Upper lobe of left lung (tissue), 6 donors: ENCODE measurements at places on chromosomes 2 and 18.

GRCh38 chr2:15471606-15472005 is 89.5 kb downstream of the NBAS start:
- no peak for DNase-seq

DNA sequence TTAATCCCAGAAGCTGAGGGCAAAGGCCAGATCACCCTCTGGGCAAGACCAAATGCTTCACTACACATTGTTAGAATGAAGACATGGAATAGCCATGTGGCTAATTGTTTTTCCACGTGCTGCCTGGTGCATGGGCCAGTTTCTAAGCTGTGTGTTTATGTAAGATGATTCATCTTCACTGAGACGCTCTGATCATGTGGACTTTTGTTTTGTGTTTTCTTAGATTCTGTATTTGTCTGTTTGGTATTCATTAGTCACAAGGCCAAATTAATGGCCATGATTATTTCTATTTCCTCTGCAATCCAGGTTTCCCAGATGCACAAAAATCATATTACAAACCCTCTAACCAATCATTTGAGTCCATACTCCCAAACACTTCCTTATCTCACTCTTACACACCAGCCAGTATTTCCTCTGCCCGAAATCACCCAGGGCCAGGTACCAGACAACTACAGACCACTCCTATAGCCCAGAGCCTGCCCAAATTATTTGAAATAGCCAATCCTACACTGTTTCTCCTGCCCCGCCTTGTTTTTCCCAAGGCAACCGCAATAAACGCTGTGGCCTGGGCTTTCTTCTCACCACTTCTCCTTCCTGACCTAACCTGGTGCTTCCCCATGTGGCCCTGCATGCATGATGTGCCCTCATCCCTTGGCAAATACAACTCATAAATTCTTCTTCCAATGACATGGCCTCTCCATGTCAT is 94.2 kb upstream of the SP3 start:
- no peak for DNase-seq

DNA sequence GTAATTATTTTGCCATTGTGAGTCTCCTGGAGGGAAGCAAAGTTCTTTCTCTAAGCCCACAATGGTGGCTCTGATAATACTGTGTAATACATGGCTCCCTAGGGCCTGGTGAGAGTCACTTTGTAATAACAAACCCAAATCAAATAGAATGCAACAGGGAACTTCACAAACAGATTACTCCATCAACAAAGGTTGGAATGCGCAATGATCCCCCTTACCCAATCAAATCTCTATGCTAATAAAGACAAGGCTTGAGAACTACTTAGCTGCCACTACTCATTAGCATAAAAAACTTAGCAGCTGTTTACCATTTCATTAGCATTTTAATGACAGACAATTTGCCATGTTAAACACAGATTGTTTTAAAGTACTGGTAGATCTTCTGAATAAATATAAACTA is 285.6 kb upstream of the SESTD1 start:
- no peak for DNase-seq

GRCh38 chr18:34848695-34849094 is 138.6 kb downstream of the DTNA start:
- DNase-seq: no peak

GRCh38 chr2:7061921-7062320 is 144.7 kb downstream of the RNF144A start:
- DNase-seq: no peak

DNA sequence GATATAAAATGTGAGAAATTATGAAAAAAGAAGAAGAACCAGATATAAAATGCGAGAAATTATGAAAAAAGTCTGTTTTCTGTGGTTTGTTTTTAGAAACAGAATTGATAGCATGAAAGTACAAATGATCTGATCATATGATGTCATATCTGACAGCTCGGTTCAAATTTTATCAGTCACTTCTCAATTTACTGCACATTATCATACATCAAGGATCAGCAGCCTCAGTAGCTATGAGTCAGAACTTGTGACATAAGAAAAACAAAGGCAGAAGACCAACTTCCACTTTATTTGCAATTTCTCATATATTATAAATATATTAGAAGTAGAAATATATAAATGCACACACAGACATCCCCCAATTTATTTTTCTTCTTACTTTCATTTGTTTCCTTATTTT is 634.0 kb downstream of the LRP1B start:
- no peak for DNase-seq

DNA sequence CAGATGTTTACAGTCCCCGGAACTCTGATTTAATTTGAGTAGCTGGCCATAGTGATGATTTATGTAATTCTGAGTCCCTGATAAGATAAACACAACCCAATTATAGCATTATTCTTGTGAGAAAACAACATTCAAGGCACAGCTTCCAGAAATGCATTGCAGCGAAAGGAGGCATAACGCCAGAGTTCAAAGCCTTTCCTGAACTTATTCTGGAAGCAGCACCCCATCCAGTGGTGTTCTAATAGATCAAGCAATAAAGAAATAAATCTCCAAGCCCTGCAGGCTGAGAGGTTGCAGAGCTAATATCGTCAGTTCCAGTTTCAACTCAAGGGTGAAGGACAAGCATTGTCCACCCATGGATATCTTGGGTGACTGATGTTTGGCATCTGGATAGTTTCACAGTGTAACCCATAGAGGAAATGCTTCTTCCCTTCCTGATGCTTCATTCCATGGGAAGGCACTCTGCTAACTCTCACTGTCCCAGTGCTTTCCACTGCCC is 18.8 kb downstream of the CDH2 start:
- DNase-seq: no peak

DNA sequence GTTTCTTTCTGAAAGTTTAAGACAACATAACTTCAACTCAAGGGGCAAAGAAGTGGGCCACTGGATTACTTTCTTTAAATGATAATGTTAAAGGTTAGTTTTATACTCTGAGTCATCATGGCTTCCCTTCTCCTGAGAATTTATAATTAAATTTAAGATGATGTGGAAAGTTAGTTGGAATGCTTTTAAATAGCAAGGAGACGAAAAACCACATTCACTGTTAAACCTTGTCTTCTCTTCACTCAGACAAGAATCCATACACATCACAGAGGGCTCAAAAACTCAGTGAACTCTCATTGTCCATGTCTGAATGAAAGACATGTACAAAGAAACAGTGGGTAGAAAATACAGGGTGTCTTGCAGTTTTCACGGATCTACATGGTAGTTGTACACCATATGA is 65.6 kb downstream of the COL5A2 start:
- DNase-seq: no peak

GRCh38 chr2:118123561-118124232 is 35.4 kb downstream of the INSIG2 start:
- no peak for DNase-seq

DNA sequence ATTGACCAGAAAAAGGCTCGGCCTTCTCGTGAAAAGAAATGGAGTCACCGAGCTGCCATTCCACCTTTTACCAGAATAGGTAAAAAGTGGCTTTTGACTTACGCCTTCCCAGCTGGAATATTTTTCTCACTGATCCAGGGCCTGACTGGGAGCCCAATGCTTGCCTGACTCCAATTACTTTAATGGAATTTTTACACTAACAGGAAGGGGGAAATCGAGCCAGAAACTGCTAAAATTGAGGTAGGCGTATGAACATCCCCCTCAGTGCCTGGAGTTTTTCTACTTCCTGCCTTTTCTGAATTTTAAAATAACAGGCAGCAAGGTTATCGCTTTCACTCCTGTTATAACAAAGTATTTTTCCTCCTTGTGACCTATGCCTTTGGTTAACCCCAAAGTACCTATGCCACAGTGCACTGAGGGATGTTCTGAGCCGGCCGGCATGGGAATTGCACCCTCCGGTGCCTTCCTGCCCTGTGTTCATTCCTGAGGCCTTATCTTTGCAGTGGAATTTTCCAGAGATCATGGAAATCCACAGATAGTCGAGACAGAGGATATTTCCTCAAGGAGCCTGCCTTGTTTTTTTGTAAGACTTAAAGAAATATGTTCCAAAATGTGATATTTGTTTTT is 18.3 kb upstream of the RPL31 start:
- no peak for DNase-seq

- peak; percentile 8 for DNase-seq
Measured at GRCh38 chr2:96103187-96103601, 13.2 kb downstream of the ADRA2B start.

- DNase-seq: no peak
Measured at GRCh38 chr2:1360144-1360543, 53.1 kb upstream of the TPO start.

DNA sequence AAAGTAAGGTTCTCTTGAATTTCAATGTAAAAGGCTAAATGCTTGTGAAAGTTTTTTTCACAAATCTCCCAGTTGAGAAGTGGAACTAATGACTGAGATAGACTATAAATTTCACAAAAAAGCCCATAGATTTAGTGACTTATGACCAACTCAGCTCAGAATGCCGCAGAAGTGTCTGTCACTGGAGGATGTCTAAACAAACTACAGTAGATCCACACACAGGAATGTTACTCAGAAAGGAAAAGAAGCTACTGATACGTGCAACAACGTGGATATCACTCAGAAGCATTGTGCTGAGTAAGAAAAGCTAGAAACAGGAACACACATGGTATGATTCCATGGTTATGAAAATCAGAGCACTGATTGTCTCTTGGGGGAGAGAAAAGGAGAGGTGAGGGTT is 151.9 kb downstream of the DOCK10 start:
- DNase-seq: no peak

DNA sequence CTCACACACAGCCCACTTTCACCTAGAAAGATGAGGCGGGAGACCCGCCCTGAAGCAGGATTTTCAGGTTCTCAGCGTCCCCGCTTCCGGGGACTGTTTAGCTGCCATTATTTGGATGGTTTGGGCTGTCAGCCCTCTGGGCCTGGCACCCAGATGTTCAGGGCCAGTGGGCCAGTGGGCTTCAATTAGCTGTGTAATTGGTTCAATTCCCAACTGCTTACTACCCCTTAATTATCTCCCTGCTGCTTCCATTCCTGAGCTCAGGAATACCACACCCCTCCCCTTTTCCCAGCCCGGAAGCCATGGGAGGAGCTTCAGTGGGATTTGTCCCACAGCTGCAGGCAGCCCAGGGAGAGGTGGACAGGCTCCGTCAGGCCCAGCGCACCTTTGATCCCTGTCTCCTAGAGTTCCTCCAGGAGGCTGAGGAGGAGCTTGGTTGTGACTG is 114.1 kb upstream of the MYCN start:
- no peak for DNase-seq

DNA sequence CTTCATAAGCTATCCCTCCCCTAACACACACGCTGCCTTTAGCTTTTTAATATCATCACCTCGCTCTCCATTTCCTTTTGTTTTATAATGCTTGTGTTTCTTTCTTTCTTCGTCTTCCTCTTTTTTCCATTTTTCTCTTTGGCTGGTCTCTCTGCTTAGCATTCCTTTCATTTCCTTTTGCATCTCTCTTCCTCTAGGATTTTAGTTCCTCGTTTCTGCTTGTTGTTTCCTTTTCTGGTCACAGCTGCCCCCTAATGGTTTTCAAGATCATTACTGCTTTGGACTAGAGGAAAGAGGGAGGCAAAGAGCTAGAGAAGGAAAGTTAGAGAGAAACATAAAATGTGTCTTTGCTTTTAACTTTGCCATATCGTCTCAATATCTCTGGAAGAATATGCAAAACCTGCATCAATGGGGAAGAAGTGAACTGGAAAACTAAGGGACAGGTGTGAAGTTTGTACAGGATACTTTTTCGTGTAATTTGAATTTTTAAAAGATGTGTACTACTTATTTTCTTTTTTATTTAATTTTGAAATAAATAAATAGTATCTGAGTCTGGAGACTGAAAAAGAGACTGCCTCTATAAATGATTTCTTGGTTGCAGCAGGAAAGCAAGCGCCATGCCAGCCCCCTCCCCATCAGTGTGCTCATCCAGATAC is 6.3 kb upstream of the NRP2 start:
- DNase-seq: no peak

GRCh38 chr2:234425639-234426603 is 71.0 kb downstream of the ARL4C start:
- DNase-seq: peak; percentile 48

DNA sequence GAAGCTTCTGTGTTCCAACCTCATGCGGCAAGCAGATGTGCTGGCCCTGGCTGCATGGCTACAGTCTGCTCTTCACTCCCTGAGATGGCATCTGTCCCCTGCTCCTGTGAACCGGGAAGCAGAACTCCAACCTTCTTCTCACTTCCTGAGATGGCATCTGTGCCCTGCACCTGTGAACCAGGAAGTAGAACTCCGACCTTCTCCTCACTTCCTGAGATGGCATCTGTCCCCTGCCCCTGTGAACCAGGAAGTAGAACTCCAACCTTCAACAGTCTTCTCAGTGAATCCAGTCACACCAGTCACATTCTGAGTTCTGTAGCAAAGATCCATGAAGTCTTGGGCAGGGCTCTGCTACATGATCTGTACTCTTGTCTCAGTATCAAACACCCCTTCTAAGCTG is 887.2 kb upstream of the KLHL29 start:
- DNase-seq: no peak

- no peak for DNase-seq
Measured at GRCh38 chr18:67194886-67195285, 321.6 kb downstream of the DSEL start.

DNA sequence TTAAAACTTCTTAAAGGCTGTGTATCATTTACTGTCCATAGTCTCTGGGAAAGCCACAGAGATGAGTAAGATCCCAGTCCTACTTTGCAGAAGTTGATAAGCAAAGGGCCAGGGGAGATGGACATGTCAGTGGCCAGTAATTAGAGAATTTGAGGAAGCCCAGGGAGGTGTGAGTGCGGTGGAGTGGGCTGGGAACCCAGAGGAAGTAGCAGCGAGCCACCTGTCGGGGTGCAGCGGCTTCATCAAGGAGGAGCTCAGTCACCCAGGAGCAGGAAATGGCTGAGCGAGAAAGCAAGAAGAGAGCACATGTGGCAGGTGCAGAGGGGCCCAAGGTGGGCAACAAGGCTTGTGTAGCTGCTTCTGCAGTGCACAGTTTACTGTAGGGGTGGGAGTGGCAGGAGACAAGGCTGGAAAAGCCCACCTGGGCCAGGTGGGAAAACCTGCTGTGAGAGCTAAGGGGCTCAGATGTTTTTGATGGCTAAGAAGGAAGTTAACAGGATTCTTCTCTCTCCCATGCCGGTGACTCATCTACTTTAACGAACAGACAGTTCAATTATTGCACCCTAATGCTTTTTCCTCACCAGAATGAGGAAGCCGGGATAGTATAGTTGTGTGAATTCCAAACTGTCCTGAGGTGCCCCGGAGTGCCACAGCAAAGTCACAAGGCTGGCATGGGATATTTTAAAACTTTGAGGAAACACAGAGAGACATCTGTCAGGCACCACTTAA is 34.8 kb upstream of the MGAT5 start:
- DNase-seq: peak; percentile 60

DNA sequence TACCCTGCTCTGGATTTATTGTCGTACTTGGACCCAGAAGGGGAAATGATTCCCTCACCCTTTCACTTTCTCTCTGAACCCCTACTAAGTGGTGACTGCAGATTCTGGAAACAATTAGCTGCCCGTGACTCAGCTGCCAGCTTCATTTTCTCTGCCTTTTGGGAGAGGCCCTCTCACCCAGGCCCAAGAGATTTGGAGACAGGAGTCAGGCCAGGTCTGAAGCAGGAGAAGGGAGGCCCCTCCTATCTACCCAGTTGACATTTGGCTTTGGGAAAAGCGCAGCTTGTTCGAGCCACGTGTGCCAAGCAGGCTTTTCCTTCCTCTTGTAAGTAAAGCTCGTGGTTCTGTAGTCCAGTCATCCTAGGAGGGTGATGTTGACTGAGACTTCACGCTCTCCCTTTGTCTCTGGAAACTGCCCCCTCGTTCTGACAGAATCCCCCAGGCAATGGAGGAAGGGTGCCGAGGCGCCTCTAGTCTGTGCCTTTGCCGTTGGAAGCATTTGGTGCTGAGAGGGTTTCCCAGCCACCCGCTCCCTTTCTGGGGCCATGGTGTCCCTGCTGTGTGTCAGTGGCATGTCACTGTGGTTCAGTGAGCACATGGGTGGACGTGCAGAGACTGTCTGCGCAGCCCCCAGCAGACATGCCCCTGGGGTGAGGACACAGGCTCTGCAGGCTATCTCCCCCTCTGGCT is 8.6 kb downstream of the OXER1 start:
- no peak for DNase-seq
